Suppressor macrophage (primary cell): ENCODE measurements at places on chromosomes 1 and 21.

DNA sequence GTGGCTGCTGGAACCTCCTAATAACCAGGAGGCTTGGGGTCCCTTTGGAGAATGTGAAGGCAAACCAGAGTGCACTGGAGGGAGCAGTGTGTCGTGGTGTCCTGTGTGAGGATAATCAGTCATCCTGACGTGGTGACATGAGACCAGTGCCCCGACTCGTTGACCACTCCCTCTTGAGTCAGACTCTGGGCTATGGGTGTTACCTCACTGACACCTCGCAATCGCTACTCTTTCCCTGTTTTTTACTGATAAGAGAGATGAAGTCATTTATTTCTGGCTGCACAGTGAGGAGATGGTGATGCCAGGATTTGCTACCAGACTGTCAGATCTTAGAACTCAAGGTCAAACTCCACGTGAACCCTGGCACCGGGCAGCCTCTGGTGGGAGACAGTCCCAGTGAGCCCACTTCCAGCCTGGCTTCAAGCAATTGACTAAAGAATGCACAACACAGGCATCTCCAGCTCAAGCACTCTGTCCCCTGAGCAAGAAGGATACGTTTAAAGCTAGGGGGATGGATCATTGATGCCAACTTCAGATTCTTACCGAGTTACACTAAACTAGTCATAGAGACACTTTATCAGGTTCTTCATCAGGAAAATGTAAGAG is 30.3 kb downstream of the UBASH3A start:
- DNase-seq: peak; percentile 39

DNA sequence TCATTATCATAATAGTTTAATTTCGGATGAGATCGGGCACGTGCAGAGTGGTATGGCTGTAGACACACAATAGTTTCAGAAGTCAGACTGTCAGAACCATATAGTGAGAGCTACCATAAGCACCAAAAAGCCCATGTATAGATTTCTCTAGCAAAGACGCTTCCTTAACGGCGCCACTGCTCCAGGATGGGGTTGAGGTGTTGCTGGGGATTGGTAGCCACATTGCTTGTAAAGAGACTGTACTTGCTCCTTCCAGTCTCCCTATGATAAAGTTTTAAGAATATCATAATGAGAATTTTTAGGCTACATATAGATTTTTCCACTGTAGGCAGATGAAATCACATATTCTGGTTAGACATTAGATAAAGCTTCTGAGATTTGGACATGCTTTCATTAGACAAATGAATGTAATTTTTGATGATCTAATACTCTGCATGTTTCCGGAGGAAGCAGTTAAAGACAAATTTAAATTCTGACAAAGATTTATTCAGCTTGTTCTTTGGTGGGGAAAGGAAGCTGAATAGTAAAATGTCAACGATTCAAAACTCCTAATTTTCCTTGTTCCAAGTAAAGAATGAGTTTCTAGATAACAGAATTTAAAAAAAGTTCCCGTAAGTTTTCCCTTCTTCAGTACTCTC is 77.7 kb downstream of the MAP3K7CL start:
- peak; percentile 63 for DNase-seq

- no peak for DNase-seq
Observed at GRCh38 chr1:224933584-224933983, 4.1 kb downstream of the DNAH14 start.

- DNase-seq: no peak
Observed at GRCh38 chr21:31930001-31930400, 57.2 kb downstream of the HUNK start.
